ENCODE measurements at places on chromosomes 12 and 14. TPM values are rescaled to one million over a fixed set of nuclear protein-coding genes. Genes with fewer than 3 reads are reported as not detected.

LRP10 gene
- 315 TPM for total RNA-seq

TOMM20L gene
- total RNA-seq = not detected

- DNase-seq = peak; percentile 87
Observed at GRCh38 chr14:99575043-99576023, 28.7 kb downstream of the CCDC85C start.

KLRG1 gene
- total RNA-seq = 3.3 TPM

GRCh38 chr14:71236487-71236886 lies 329.2 kb downstream of the PCNX1 start:
- DNase-seq = no peak

DNA sequence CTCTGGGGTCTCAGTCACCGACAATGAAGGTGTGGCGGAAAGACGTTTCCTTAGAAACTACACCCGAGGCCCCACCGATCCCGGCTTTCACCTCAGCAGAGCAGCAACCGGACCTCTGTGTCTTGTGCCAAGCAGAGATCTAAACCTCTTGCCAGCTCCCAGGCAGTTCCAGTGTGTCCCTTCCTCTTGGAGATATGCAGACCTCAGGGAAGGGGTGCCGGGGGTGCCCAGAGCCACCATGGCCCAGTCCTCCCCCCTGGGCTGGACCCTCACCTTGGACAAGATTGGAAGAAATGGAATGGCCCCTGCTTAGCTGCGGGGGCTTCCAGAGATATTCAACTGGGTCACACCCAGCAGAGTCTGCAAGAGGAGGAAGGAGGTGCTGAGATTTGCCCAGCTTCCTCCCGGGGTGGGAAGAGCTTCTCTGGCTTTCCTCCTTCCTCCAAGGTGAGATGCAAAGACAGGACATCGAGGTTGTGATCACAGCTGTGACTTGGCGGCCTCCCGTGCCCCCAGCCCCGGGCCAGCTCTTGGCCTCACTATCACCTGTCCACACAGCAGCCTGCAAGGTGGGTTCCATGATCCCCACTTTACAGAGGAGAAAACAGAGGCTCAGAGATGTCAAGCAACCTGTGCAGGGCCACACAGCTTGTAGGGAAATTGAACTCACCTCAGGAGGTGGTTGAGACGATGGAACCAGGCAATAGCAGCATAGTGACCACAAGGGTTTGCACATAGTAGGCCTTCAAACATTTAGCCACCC lies 281.7 kb upstream of the RTL1 start:
- no peak for DNase-seq

All from mucosa of gallbladder (tissue), 1 donor.